AG09319 (cell line): ENCODE measurements at places on chromosomes 4 and X.

GRCh38 chr4:41154814-41155177 lies 59.5 kb downstream of the APBB2 start:
- no peak for DNase-seq

DNA sequence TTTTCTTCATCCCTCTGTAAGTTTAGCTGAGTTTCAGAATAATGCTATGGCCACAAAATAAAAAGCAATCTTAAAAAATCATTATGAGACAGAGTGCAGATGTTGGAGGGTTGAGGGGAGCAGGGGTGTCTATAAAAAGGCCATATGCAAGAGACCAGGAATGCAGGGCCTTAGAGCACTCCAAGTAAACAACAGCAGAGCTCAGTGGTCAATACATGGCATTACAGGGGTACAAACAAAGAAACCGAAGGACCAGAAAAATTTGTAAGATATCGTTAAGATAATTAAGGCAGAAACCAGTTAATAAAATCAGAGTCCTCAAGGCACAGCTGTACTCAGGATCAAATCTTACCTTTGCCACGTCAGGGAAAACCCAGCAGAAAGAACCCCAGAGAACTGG lies 28.4 kb upstream of the NDST3 start:
- DNase-seq, result no peak

DNA sequence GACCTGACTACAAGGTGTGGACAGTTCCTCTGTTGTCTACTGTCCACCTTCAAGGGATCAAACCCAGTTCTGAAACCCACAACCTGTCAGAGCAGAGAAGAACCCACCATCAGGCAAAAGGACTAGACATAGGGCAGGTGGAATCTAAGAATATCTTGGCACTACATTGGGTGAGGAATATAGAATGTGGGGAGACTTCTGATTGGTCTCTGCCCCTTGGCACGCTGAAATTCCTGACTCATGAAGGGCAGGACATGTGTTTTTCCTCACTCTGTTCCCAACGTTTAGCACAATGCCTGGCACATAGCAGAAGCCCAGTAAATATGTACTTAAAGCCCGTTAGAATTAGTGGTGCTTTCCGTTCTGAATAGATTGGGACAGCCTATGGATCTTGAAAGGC lies 59.3 kb downstream of the TSPAN7 start:
- DNase-seq, result no peak

- peak; percentile 28 for DNase-seq
Observed at GRCh38 chr4:17236686-17237085, 275.2 kb downstream of the QDPR start.

DNA sequence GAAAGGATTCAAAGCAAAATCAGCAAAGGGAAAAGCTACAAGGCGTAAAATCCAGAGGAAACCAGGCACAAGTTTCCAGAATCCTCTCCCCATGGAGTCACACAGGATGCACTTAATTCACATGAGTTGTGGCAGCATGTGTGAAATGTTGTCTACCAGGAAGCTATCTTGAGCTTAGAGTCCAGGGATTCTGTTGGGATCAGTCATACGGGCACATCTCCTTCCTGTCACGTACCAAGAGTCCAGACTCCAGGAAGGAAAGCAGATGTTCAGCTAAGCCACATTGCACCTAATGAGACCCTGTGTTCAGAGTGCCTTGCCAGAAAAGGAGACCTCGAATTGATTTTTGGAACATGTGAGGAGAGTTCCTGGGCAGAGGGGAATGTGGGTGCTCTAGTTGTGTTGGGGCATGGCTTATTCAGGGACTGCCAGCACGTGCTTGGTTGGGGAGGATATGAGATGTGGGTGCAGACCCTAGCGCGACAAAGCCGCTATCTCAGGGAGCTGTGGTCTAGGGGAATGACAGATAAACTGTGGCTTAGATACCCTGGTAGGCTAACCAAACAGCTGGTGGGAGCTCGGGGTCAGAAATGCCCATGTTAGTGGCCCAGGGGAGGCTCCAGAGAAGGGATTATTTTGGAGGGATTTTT lies 70.0 kb downstream of the EVC start:
- no peak for DNase-seq

- DNase-seq, result no peak
Observed at GRCh38 chr4:89171176-89171805, 60.0 kb downstream of the TIGD2 start.

DNA sequence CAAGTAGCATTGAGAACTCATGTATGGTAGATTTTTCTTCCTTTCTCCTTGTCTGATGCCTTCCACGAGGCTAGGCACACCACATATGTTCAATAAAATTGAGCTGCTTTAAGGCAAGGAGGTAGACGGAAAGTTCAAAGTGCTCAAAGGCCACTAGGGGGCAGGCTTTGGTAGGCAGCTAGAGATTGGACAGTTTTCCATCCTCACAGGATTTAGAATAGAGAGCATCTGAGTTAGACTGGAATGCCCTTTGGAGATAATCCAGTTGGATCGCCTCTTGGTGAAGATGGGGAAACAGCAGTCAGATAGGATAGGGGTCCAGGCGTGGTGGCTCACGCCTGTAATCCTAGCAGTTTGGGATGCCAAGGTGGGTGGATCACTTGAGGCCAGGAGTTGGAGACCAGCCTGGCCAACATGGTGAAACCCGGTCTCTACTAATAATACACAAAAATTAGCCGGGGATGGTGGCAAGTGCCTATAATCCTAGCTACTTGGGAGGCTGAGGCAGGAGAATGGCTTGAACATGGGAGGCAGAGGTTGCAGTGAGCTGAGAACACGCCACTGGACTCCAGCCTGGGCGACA lies 30.4 kb downstream of the ELF4 start:
- DNase-seq, result peak; percentile 57

GRCh38 chrX:23902419-23902818 lies 5.3 kb downstream of the APOO start:
- peak; percentile 18 for DNase-seq

DNA sequence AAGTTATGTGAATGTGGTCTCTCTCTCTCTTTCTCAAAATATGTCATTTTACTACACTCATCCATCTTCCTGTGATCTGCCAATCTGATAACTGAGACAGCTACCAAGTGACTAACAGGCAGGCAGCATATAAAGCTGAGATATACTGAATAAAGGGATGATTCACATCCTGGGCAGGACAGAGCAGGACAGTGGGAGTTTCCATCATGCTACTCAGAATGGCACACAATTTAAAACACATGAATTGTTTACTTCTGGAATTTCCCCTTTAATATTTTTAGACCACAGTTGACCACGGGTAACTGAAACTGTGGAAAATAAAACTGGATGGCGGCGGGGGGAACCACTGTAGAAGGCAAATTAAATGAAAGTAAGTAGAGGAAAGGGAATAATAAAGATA lies 58.6 kb upstream of the DCTD start:
- peak; percentile 29 for DNase-seq

GRCh38 chrX:17554914-17555313 lies 179.9 kb downstream of the NHS start:
- no peak for DNase-seq

DNA sequence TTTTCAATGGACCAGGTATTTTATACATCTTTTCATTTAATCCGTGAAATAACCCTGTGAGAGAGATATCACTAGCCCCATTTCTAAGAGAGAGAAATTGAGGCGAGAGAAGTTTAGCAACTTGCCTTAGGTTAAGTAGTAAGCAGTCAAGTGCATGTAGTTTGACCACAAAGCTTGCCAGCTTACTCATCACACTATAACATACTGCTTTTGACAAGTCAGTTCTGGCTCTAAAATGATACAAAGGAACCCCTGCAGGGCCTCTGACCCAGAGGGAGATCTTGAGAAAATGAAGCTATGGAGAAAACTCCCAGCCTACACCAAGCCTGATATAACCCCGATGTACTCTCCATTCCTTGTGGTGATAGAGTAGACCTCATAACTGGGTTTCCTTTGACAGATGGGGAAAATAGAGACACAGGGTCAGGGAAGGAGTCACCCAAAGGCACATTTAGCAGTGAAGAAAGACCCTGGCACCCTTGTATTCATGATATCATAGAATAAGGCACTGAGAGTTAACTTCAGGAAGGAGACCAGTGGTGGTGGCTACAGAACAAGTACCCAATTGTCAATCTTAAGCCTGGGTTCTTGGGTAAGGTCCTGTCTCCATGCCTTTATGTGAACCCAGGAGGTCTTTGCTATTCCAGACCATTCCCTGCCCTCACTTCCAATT lies 60.2 kb upstream of the MSN start:
- no peak for DNase-seq

GRCh38 chr4:158250321-158250720 lies 40.0 kb downstream of the TMEM144 start:
- no peak for DNase-seq

DNA sequence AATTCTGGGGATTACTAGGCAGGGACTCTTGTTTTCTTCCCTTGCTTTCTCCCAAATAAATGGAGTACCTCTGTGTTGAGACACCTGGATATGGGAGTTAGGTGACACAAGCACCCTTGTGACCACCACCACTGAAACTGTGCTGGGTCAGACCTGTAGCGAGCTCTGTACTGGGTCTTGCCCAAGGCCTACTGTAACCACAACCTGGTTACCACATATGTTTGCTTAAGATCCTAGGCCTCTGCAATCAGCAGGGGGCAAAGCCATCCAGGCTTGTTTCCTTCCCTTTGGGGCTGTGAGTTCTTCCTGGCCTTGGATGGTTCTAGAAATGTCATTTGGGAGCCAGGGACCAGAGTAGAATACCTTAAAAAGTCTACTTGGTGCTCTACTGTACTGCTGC lies 49.4 kb downstream of the LPAR4 start:
- DNase-seq, result no peak

DNA sequence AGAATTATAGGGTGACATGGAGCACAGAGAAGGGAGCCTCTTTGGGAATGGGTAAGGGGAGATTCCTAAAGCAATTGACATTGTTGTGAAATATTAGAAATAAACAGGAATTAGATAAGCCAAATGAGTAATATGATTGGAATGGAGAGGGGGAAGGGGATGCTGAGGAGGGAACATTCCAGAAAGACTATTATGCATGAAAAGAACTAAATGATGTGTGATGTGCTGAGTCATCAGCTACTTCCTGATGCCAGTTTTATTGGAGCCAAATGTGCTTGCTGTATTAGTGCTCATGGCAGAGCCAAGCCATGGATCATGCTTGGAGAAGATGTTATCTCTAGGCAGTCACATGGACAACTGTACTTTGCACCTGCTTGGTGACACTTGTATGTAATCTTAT lies 189.0 kb upstream of the HCCS start:
- DNase-seq, result peak; percentile 64

GRCh38 chr4:10098780-10099160 lies 17.8 kb downstream of the WDR1 start:
- DNase-seq, result no peak

GRCh38 chrX:13254076-13254785 lies 65.6 kb downstream of the ATXN3L start:
- DNase-seq, result no peak

DNA sequence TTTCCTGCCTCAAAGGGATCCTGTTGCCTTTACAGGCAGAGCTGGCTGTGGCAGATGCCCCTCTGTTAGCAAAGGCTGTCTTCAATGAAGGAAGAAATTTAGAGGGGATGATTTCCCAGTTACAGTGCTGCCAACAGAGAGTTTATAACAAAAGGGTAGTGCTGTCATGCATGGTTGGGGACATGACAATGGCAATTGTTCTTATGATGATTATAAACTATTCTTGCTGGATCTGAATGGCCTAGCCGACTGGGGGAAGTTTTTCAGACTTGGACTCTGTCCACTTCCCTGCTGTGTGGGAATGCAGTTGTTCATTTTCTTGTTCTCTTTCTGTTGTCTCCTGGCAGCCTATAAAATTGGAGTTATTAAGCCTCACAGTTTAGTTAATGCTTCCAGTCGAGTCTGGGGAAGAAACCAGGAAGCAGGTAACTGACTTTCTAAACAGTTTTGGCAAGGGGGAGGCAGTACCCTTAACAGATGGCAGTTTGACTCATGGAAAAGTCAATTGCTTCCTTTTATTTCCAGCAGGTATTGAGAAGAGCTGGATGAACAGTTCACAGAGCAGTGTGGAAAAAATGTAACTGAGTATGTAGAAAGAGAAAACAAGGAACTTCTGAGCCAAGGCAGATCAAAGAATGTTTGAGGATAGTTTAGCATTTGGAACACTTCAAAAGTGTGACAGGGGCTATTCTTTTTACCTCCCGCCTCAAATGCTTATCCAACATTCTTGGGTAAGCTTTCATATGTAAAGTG lies 582.6 kb downstream of the RAPGEF2 start:
- DNase-seq, result no peak

DNA sequence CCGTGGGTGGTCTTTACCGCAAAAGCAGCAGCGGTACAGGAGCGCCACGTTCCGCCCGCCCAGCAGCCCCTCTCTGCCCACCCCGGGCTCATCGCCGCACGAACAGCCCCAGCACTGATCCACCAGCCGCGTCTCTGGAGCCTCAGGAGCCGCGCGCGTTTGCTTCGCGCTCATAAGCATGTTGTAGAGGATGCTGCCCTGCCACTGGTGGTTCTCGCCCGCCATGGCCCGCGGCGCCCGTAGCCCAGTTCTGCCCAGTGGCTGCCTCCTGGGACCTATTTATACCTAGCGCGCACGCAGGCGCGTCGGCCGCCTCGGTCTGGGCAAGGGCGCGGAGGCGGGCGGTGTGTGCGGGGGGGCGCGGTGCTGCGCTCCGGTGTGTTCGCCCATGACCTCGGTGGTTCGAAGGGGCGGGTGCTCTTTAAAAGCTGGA lies at the start of gene NR0B1:
TSS of gene NR0B1 (minus strand) at position 252 of the 433 bp plus-strand sequence. CDS start at position 225, 27 bp downstream.
- no peak for DNase-seq

DNA sequence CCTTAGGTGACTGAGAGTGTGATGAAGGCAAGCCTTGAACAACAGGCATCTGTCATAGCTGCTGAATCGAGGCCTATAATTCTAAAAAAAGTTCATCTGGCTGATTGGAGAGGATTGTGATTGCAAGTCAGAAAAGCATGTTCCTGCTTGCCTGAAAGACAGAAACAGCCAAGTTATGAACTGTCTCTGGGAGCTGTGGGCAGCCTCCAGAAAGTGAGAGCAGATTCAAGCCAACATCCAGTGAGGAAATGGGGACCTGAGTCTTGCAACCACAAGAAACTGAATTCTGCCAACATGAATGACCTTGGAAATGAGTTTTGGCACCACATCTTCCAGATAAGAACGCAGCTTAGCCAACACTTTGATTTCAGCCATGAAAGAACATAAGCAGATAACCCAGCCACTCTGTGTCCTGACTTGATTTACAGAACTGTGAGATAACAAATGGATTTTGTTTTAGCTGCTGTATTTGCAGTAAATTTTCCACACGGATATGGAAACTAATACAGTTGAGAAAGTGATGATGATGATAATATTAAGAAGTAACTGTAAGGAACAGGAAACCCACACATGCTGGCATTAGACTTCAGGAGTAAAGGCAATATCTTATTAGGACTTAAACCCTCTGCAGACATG lies 240.3 kb upstream of the NDST3 start:
- DNase-seq, result no peak

- no peak for DNase-seq
Observed at GRCh38 chrX:21711129-21711847, 46.6 kb downstream of the SMPX start.

- DNase-seq, result no peak
Observed at GRCh38 chr4:182883351-182883750, 33.8 kb downstream of the DCTD start.
